ENCODE measurements at places on chromosomes 11 and 22.

DNA sequence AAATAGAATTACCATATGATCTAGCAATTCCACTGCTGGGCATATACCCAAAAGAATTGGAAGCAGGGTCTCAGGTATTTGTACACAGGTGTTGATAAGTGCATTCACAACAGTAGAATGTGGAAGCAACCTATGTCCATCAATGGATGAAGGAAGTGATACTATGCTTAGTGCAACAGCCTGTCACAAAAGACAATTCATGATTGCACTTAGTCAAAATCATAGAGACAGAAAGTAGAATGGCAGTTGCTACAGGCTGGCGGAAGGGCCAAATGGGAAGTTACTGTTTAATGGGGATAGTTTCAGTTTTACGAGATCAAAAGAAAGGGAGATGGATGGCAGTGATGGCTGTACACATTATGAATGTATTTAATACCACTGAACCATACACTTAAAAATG lies 42.0 kb downstream of the SGSM3 start:
- no peak for DNase-seq

DNA sequence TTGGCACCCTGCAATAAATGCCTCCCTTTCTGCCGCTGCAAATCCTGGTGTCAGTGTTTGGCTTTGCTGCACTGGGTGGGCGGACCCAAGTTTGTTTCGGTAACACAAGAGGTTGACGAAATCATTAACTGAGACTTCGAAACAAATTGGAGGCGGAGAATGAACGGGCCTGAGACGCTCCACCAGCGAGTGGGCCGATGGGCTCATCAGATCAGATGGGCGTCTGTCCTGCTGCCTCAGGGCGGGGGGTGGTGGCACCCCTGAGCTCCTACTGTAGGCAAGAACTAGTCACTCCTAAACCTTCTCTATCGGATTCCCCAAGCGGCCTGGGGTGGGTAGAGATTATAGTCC lies 918 bp upstream of the CAPN5 start:
- DNase-seq = no peak

DNA sequence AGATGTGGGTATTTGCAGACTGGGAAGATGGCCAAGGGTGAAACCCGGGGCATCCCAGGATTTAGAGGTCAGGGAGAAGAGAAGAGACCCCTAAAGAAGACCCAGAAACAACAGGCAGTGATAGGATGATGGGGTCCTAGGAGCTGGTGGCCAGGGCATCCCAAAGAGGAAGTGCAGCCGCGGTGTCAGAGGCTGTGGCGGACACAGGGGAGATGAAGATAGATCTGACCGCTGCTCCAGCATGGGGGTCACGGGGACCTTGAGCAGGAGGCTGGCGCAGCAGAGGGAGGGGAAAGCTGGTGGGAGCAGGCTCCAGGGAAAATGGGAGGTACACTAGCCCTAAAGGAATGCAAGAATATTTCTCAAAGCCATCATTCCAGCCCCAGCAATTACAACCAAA lies 47.3 kb downstream of the CTTN start:
- no peak for DNase-seq

DNA sequence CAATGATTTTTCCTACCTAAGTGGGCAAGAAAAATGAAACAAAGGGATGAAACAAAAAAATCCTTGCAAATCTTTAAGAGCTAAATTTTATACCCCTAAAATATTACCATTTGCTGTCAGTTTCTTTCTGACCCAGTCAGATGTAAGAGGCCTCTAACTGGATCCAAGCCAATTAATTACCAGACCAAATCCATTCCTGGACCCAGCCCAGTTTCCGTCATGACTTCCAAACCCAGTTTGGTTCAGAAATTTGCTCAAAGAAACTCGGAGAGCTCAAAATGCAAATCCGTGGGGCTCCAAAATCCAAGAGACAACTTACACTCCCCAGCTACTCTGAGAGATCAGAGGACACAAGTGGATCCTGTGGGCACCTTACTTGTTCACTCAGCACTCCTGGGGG lies 46.8 kb downstream of the TRIM44 start:
- DNase-seq = no peak

- DNase-seq = peak; percentile 44
These were observed 29.6 kb downstream of the C22orf31 start for GRCh38 chr22:29032014-29032475.

GRCh38 chr11:110249066-110249465 lies 47.3 kb downstream of the RDX start:
- DNase-seq = no peak

- no peak for DNase-seq
These were observed 51.9 kb upstream of the IGSF9B start for GRCh38 chr11:134008634-134009071.

GRCh38 chr22:42970029-42970428 lies 44.9 kb downstream of the PACSIN2 start:
- DNase-seq = no peak

DNA sequence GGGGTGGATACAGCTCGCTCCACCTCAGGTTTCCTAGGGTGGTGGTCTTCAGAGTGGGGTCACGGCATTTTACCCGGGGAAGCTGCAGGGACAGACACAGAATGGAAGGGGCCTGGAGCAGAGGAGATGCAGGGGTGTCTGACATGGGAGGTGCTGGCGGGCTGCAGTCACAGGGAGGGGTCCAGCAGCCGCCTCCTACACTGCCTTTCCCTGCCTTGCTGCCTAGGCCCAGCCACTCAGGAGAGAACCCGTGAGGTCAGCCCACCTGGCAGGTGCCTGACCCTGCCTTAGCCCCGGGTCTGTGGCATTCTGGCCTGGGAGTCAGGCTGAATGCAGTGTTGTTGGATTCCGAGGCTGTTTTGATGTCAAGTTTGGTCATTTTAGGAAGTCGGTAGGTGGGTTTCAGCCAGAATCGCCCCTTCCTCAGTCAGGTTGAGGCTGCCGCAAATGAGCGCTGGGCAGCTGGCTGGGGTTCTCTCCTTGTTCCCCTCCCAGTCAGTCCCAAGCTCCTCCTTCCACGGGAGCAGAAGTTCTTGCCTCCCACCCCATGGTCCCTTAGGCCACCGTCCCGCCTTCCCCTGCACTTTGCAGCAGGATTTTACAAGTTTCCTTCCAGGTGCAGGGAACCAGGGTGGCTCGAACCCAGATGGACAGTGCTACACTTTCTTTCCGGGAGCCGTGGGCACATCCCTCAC lies 294.5 kb downstream of the TBC1D22A start:
- no peak for DNase-seq

DNA sequence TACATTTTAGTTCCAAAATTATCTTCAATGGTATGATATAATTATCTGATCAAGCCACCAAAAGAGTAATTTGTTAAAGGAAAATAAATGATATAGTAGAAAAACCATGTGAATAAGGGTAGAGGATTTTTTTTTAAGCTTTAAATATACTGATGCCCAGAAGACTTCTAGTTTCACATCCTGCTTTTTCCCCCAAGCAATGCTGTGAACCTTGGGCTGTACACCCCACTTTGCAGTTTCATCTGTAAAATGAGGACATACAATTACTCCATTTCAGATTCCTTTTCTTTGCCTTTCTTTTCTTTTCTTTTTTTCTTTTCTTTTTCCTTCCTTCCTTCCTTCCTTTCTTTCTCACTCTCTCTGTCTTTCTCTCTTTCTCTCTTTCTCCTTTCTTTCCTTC lies 1125.4 kb downstream of the DLG2 start:
- no peak for DNase-seq

DNA sequence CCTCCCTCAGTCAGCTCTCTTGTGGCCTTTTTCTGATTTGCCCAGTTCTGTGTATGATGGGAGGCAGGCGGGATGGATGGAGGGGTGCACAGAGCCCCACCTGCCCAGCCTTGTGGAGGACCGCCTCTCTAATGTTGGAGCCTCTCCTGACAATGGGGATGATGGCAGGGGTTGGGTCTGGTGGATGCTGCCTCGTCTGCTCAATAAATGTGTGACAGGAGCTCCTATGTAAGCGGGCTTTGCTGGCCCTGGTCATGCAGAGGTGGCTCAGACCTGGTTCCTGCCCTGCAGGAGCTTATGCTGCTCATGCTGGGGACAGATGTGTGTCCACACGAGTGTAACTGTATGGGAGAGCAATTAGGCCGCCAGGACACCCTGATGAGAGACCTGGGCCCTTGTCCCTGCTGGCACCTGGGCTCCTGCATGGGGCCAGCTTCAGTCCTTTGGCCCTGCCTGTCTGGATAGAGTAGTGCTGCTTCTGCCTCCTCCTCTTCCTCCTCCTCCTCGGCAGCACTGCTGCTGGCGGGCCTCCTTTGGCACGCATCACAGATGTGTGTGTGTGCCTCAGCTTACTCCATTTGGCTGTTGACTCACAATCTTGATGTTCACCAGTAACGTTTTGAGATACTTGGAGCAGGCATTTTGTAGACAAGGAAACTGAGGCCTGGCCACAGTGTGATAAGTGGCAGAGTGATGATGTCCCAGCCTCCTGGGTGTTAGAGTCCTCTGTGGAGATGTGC lies 131.0 kb downstream of the TBC1D22A start:
- no peak for DNase-seq

- DNase-seq = no peak
These were observed 608 bp downstream of the TMPRSS13 start for GRCh38 chr11:117928446-117929141.

GRCh38 chr22:48051796-48052620 lies 1289.6 kb downstream of the TBC1D22A start:
- no peak for DNase-seq

GRCh38 chr22:29867851-29868250 lies 15.1 kb upstream of the MTMR3 start:
- DNase-seq = no peak

- no peak for DNase-seq
These were observed 378.5 kb downstream of the SHANK2 start for GRCh38 chr11:70873736-70874412.

DNA sequence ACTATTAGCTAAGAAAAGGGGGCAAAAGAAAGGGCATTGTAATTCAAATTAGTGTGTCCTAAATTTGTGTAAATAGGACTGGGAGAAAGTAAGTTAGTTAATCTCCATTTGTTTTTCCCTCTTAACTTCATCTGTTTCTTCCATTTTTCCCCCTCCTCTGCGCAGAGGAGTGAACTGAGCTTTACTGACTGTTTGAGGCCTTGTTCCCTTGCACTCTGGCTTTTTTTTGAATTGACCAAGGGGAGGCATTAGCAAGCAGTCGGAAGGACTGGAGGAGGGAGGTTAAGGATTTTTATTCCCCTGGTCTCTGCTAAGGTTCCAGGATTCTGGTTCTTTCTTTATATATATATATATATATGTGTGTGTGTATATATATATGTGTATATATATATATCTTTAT lies 15.2 kb upstream of the FANCF start:
- DNase-seq = no peak

DNA sequence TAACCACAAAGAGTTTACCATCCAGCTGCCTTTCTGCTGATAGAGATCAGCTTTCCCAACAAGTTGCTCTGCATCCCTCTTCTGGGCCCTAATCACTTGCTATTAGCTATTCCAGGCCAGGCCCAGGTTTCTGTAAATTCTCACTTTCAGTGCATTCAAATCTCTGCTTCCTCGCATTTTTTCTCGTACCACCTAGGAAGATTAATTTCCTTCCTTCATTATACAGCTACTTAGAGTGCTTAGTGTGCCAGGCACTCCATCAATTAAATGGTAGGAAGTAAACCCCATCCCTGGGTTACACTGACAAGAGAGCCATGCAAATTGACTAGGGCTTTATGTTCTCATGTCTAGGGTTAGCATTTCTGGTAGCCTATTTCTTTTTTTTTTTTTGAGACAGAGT lies 9.7 kb downstream of the SIAE start:
- DNase-seq = no peak

DNA sequence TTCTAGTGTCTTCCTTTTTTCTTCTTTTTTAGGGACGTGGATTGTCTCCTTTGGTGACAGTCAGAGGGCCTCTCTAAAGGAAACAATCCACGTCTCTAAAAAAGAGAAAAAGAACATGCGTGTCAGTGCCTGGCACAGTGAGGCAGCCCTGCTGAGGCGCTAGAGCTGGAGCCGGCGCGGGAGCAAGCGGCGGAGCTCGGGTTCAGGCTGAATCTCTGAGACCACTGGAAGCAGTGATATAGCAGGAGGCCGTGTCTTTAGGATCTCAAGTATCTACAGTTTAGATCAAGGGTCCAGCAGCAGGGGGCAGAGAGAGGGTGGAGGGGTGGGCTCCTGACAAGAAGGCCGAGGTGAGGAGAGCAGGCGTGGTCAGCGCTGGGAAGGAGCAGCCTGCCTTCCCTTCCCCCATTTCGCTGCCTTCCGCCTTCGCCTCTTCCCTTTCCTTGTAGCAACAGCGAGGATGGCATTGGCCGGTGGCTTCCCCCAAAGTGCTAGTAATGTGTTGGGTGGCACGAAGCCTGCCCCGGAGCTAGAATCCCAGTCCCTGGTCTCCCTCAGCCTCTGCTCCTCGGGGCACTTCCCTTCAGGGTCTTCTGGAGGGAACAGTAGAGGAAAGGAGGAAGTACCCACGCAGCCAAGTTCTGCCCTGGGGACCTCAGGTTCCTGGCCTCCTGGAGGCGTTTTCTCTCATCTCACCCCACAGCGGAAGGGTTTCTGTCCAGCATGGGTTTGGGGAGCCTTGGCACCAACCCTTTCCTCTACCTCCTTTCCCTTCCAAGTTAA lies 28.2 kb upstream of the RAB1B start:
- DNase-seq = no peak

GRCh38 chr11:27124514-27125264 lies 84.1 kb downstream of the BBOX1 start:
- DNase-seq = no peak

- no peak for DNase-seq
These were observed 260.9 kb downstream of the DYNC2H1 start for GRCh38 chr11:103370076-103370475.

DNA sequence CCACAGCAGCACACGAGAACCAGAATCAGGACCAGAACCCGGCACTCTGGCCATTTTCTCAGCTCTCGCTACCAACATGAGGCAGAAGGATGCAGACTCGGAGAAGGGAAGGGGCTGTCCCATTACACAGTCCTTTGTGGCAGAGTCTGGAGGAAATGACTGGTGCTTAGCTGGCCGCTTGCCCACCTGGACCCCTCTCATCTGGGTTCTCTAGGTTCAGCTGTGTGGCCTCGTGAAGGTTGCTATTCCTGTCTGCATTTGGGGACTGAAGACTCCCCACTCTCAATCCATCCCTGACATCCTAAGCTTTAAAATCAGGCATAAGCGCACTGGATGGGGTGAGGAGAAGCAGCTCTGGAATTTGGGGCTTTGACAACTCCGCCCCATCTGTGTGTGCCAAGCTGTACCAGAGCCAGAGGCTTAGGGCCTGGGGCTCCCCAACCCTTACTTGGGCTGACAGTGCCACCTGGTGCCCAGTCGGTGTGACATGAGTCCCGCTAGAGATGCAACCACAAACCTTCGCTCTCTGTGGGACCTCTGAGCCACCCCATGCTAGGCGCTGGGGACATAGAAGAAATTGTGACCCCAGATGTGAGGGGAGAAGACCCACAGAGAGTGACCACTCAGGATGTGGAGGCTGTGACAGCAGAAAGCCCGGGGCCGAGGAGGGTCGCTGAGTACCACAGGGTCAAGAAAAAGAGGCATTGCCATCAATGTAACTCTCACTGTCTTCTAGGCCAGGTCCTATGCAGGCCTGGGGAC lies 35.8 kb upstream of the FCHSD2 start:
- DNase-seq = peak; percentile 86

GRCh38 chr22:48885271-48885918 lies 942.3 kb downstream of the BRD1 start:
- DNase-seq = no peak

GRCh38 chr11:65645710-65646109 lies 7.8 kb downstream of the SIPA1 start:
- no peak for DNase-seq

GRCh38 chr11:19674836-19675235 lies 37.8 kb upstream of the NAV2 start:
- DNase-seq = no peak

- DNase-seq = no peak
These were observed 120.9 kb downstream of the SLC17A6 start for GRCh38 chr11:22459048-22459447.

All from SK-N-SH (cell line).